ENCODE measurements at places on chromosomes 1 and 21.

GRCh38 chr1:243917177-243917862 lies 67.3 kb upstream of the AKT3 start:
- DNase-seq, result no peak

GRCh38 chr1:244614113-244614836 lies 38.7 kb upstream of the DESI2 start:
- peak; percentile 89 for DNase-seq

GRCh38 chr1:18653367-18653766 lies 22.7 kb downstream of the PAX7 start:
- DNase-seq, result no peak

GRCh38 chr1:87167848-87168525 lies 160.7 kb upstream of the LMO4 start:
- DNase-seq, result no peak

GRCh38 chr1:37656026-37656425 lies 21.3 kb upstream of the RSPO1 start:
- no peak for DNase-seq

DNA sequence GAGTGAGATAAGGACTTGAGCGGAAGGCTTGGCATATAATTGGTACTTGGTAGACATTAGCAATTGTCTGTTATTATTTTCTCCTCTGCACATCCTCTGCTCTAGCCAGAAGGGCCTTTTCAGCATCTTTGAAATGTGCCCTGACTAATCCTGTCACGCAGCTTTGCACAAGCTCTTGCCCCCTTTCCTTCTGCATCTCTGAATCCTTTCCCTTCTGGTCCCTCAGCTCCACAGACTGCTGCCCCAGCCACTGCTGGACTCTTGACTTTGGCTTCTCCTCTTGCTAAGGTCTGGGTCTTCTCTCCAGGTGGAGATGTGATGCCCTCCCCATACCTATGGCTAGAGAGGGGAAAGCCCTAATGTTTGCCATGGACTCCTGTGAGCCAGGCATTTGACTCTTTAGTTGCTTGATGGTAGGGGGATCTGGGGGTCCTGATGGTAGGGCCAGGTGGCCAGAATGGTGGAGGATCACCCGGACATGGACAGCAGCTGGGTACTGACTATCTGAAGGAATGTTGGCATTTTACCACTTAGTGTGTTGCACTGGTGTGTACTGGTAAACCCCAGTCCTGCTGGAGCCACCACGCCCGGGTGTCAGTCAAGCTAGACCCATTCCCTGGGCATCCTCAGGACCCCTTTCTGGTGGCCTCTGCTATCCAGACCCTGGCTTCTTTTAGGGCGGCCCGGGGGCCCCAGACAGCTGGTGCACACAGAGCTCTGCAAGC lies 4.4 kb downstream of the HPCA start:
- no peak for DNase-seq

- DNase-seq, result no peak
These were observed 37.9 kb upstream of the PDC start for GRCh38 chr1:186498695-186499389.

DNA sequence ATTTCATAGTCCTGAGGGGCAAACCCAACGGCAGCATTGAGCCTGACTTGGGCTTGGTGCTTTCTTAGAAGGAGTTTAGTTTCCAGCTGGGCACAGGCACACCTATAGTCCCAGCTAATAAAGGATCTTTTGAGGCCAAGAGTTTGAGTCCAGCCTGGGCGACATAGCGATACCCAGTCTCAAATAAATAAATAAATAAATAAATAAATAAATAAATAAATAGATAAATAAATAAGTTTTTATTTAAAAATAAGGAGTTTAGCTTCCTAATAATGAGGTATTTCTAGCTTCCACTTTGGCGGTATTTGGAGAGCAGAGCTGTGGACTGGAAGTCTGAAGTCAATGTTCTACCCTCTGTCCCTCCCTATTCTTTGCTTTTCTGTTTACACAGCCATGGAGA lies 186.6 kb downstream of the URB2 start:
- no peak for DNase-seq

- no peak for DNase-seq
These were observed 890.9 kb downstream of the MRPL39 start for GRCh38 chr21:24716281-24716918.

All from NCI-H2029 (cell line).